GM12892 (cell line): ENCODE measurements at places on chromosomes 1 and 21.

DNA sequence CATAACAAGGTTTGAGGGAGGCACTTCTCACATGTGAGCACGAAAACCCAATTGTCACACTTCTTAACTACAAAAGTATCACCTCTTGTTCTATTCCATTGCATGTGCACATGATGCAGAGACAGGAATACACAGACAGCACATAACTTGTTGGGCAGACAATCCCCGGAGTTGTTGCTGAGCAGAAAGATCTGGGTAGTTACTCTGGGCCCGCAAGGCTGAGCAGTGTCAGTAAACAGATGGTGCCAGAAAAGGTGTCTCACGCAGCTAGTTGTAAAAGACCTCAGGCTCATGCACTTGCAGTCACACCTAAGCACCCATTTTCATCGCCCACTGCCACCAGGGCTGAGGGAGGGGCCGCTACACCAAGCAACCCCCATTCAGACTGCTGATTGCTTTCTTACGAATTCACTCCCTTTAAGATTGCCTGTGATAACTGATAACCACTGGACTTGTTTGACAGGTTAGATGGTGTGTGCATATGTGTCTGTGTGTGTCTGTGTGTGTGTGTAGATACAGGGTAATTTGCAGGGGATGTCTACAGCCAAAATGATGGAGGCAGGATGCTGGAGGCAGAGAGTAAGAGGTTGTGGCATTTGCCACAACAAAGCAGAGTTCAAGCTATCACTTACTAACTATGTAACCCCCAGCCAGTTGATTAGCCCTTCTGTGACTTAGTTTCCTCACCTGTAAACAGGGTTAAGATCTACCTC lies 4.2 kb downstream of the LGR6 start:
- no peak for DNase-seq

- DNase-seq, result no peak
These were observed 392.0 kb downstream of the PLPP3 start for GRCh38 chr1:56187405-56187804.

GRCh38 chr1:22114083-22115012 lies 28.5 kb downstream of the WNT4 start:
- DNase-seq, result no peak

- DNase-seq, result no peak
These were observed 138.5 kb downstream of the LRIG2 start for GRCh38 chr1:113211467-113211866.

- no peak for DNase-seq
These were observed 12.4 kb downstream of the CBR1 start for GRCh38 chr21:36082237-36082664.

- DNase-seq, result no peak
These were observed 104.7 kb downstream of the AKT3 start for GRCh38 chr1:243745356-243745755.

DNA sequence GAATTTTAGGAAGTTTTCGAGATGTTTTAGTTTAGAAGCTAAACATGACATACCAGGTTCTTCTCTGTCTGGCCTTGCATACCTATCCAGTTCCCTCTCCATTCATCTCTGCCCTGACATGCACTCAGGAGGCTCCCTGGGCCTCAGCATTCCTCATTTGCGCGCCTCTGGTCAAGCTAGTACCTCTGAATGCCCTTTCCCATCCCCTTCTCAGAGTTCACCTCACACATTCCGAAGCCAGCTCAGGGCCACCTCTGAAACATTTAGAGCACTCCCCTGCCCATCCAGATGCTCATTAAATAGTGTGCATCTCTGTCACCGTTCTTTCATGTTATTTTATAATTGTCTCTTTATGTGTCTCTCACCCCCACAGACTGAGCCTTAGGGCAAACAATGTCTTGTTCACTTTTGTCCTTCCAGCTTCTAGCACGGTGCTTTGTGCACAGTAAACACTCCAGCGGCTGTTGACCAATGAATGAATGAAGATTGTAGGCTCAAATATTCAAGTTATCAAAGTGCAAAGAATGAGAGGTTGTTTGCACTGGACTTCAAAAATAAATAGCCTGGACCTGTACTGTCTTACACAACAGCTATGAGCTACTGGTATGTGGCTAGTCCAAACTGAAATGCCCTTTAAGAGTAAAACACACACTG lies 1.2 kb upstream of the DHCR24 start:
- DNase-seq, result no peak

- no peak for DNase-seq
These were observed 70.0 kb upstream of the SELENON start for GRCh38 chr1:25729790-25730644.

DNA sequence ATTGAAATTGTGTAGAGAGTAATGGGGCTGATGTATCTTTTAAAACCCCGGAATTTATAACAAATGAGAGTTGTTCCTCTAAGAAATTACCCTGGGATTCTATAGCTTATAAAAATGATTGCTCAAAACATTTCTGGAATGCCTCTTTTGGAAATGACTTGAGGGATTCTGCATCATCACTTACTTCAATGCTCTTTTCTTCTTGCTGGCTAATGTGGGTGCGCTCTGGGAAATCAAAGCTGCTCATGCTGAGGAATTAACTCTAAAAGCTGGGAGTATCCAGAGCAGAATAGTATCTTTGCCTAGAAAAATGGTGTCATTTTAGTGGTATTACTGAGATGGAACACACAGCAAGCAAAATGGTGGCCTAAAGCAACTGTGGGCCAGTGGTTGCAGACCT lies 23.0 kb upstream of the TBX15 start:
- no peak for DNase-seq
